ENCODE measurements at places on chromosomes 1 and 21. TPM values are rescaled to one million over a fixed set of nuclear protein-coding genes. Genes with fewer than 3 reads are reported as not detected.
A peak's percentile ranks its signal among the peaks of the same experiment; 100 is the strongest.

GRCh38 chr1:115951560-115951959 lies 24.8 kb upstream of the SLC22A15 start:
- DNase-seq: no peak

DNA sequence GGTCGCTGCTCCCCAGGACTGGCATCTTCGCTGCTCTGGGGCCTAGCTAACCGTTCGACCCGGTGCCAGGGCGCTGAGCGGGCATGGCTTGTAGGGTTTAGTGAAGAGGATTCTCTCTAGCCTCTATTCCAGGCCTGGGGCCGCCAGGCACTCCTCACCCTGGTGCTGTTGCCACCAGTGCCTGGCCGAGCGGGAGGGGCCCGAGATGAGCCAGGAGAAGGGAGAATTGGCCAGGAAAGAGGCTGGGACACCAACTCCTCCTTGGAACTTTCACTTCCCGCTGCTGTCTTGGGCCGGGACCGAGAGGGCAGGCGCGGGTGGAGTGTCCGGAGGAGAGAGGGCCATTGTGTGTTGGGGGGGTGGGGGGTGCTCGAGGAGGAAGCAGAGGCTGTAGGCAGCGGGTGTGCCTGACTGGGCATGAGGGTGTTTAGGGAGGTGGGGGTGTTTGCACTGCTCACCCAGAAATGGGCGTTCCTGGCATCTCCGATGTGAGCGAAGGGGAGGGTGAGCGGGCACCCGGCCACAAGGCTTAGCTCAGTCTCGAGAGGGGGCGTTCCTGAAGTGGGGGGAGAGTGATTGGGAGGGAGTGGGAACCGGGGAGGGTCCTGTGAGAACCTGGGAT lies 772 bp downstream of the ADAM15 start:
- DNase-seq: peak; percentile 48

DNA sequence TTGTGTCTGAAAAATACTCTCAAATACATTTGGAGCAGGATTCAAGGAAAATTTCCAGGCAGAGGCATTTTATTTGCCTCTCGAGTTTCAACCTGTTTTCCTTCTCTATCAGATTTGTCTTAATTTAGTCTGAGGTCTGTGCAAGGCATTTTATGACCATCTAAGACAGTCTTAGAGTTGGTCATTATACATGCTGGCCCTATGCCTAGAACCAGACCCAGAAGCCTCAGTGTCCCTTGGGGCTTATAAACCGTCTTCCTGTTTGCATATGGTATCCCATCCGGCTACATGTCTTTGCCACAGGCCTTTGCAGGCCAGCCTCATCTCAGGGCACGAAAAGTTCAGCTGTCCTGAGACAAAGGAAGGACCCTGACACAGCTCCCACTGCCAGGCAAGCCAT lies 346.1 kb downstream of the SIPA1L2 start:
- DNase-seq: no peak

GRCh38 chr1:18907021-18907916 lies 4.9 kb upstream of the ALDH4A1 start:
- peak; percentile 79 for DNase-seq

DNA sequence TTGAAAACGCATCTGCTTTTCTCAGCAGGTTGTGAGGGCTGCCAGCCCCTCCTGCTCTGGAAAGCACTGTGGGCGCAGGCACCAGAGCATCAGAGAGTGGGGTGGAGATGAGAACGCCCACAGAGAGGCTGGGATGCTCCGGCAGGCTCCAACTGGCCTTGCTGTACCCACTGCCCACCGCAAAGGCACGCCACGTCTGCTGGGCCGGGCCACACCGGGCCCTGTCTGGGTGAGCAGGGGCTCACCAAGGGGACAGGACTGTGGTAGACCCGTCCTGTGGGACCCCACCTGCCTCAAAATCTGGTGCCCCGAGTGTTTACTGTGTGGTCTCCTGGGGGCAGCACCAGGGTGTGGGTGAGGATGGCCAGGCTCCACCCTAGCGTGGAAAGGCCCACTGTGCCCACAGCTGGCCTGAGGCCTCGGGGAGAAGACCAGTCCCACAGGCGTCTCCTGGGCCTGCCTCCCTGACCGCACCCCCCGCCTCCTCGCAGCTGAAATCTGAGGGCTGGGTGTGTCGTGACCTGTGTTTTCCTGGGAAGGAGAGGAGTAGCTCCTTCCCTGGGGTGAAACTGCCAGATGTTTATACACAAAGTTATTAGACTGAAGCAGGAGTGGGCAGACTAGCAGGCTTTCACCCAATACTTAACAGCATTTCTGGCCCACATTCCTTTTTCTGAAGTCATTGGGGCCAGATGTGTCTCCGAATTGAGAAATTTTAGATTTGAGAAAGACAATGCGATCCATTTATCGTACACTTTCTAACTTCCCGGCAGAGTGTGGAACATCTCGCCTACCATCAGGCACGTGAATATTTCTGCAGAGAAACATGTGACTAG lies 53.8 kb downstream of the STUM start:
- DNase-seq: no peak

DNA sequence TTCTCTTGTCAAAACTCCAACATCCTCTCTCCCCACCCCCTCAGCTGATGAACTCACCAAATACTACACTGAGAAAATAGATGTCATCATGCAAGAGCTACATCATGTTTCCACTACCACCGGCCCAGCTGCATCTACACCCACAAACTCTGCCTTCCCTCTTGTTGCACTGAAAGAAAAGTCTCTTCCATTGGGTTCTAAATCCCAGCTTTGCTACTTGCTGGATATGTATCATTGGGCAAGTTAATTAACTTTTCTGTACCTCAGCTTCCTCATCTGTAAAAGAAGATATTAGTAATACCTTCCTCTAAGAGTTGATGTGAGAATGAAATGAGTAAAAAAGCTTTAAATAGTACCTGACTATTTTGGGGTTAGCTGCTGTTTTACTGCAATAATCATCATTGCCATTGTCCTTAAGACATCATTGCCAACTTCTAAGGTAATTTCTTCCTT lies 108.6 kb downstream of the OLFML2B start:
- no peak for DNase-seq

- peak; percentile 77 for DNase-seq
Observed at GRCh38 chr1:199759268-199759730, 268.2 kb upstream of the NR5A2 start.

The UBQLN4 gene
- total RNA-seq: 41.0 TPM

- DNase-seq: peak; percentile 2
Observed at GRCh38 chr21:25350056-25350455, 257.2 kb downstream of the MRPL39 start.

GRCh38 chr21:41361786-41362604 lies at the start of gene MX2:
MX2 (plus strand) TSS chr21:41362027; CDS start chr21:41376907, 14,880 bp downstream.
- peak; percentile 39 for DNase-seq

- no peak for DNase-seq
Observed at GRCh38 chr21:44716984-44717383, 5.6 kb upstream of the TSPEAR start.

GRCh38 chr1:160139840-160140239 lies 11.6 kb upstream of the ATP1A4 start:
- DNase-seq: no peak

GRCh38 chr21:42925114-42925926 lies at the start of gene ERVH48-1:
ERVH48-1 (minus strand) TSS chr21:42925630; CDS start chr21:42919006, 6,624 bp downstream.
- DNase-seq: no peak

DNA sequence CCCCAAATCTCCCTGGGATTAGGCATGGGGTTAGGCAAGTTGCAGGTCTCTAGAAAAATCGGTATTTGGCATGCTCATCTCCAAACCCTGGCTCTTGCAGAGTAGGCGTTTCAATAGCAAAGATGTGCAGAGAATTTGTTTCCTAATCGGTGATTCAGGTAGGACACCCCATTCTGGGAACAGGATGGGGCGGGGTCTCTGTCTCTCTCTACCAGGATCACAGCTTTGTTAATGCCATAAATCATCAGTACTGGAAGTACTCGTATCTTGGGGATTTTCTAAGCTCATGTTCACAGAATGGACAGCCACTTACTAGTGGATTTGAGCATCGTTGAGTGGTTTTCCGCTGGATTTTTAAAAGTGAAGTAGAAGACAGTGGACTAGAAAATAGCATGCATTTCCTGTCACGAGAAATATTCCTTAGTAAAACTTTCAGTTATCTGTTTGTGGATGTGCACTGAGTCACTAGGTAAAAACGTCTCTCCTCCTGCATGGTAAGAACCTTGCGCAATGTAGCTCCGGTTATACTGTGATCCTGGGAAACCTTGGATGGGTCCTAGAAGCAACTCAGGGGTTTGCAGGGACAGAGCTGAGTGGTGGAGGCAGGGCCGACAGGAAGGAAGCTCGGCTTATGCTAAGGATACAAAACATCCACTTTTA lies 5.1 kb downstream of the TMEM51 start:
- DNase-seq: no peak

Measured in HT-29 (cell line).